ENCODE measurements at places on chromosomes 5 and 9. TPM values are rescaled to one million over a fixed set of nuclear protein-coding genes. Genes with fewer than 3 reads are reported as not detected.

Gene SPAAR
- total RNA-seq, result 0.34 TPM

Gene SPOUT1
- 33.1 TPM for total RNA-seq

Gene UBE2D2
- 136 TPM for total RNA-seq

Gene TESK1
- total RNA-seq, result 11.7 TPM

Gene GPX8
- total RNA-seq, result 137 TPM

Gene IL3
- total RNA-seq, result not detected

Gene KCNMB1
- total RNA-seq, result not detected

Gene RACK1
- 3,784 TPM for total RNA-seq

Gene PCDHA9
- total RNA-seq, result not detected

Gene ZNF300
- total RNA-seq, result 8.1 TPM

Gene CCDC187
- not detected for total RNA-seq

Gene PLAC8L1
- total RNA-seq, result not detected

Gene CAMK2A
- total RNA-seq, result 0.45 TPM

Gene PHF2
- 11.9 TPM for total RNA-seq

Gene SHROOM1
- 12.9 TPM for total RNA-seq

Gene GDF9
- total RNA-seq, result 0.15 TPM

Gene STKLD1
- total RNA-seq, result not detected

Gene FAT2
- total RNA-seq, result not detected

Gene ETF1
- total RNA-seq, result 81.9 TPM

Gene FPGS
- total RNA-seq, result 65.4 TPM

Gene FRRS1L
- under 0.01 TPM for total RNA-seq

Data from bronchus fibroblast of lung (primary cell).